ENCODE measurements at places on chromosomes 2 and 18.

DNA sequence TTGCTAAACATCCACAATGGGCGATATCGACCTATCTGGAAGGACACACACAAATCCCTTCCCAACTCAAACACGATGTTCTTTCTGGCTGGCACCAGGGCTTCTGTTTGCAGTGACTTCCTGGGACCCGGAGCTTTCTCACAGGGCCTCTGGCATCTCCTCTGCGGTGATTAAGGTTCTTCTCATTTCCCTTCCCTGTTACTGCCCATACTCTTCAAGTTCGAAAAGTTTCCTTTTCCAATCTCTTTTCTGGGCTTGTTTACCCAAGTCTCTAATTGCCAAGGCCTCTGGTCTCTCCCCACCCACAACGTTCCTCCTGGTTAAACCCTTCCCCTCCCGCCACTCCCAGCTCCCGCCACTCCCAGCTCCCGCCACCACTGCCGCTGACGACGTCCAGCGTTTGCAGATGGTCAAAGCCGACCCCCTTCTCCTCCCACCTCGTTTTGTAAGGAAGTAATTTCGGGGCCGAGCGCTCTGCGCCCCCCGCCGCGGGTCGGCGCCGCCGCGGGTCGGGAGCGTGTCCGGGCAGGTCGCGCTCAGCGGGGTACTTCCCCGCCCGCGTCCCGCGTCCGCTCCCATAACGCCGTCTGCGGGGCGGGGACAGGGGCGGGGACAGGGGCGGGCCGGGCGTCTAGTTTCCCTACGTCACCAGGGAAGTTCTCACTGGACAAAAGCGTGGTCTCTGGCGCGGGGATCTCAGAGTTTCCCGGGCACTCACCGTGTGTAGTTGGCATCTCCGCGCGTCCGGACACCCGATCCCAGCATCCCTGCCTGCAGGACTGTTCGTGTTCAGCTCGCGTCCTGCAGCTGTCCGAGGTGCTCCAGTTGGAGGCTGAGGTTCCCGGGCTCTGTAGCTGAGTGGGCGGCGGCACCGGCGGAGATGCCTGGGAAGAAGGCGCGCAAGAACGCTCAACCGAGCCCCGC lies at the start of gene PMAIP1:
Gene PMAIP1 (plus strand): TSS at position 699 of the 924 bp plus-strand sequence. CDS start 182 bp downstream, at position 881.
- peak; percentile 94 for DNase-seq

- no peak for DNase-seq
Measured at GRCh38 chr2:83808878-83809277, 650.2 kb downstream of the SUCLG1 start.

- DNase-seq: no peak
Measured at GRCh38 chr2:197641666-197642065, 33.7 kb downstream of the RFTN2 start.

GRCh38 chr2:106866641-106867040 lies 19.3 kb downstream of the ST6GAL2 start:
- DNase-seq: no peak

All from brain microvascular endothelial cell (primary cell).